ENCODE measurements at places on chromosomes 11 and 22.

- no peak for DNase-seq
Measured at GRCh38 chr11:367956-368413, 1.3 kb upstream of the B4GALNT4 start.

- DNase-seq, result peak; percentile 54
Measured at GRCh38 chr11:65786786-65787636, at the start of gene OVOL1. OVOL1 (plus strand) TSS chr11:65787063; CDS start chr11:65787374, 311 bp downstream.

- no peak for DNase-seq
Measured at GRCh38 chr11:10611979-10612862, 43.8 kb upstream of the LYVE1 start.

- DNase-seq, result no peak
Measured at GRCh38 chr22:35952576-35952975, 76.0 kb downstream of the RBFOX2 start.

DNA sequence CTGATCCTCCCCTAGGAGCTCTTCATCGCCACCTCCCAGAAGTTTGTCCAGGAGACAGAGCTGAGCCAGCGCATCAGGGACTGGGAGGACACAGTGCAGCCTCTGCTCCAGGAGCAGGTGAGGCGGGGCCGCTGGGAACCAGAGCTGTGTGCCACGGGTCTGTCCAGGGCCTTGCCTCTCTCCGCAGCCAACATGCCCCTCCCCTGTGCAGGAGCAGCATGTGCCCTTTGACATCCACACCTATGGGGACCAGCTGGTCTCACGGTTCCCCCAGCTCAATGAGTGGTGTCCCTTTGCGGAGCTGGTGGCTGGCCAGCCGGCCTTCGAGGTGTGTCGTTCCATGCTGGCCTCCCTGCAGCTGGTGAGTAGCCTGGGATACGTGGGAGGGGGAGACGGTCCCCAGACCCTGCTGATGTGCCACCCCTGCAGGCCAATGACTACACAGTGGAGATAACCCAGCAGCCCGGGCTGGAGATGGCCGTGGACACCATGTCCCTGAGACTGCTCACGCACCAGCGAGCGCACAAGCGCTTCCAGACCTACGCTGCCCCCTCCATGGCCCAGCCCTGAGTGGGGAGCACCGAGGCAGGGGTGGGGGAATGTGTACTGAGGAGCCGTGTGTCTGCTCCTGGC lies 2.5 kb downstream of the SCO2 start:
- no peak for DNase-seq
